ENCODE measurements at places on chromosomes 5 and 9.

DNA sequence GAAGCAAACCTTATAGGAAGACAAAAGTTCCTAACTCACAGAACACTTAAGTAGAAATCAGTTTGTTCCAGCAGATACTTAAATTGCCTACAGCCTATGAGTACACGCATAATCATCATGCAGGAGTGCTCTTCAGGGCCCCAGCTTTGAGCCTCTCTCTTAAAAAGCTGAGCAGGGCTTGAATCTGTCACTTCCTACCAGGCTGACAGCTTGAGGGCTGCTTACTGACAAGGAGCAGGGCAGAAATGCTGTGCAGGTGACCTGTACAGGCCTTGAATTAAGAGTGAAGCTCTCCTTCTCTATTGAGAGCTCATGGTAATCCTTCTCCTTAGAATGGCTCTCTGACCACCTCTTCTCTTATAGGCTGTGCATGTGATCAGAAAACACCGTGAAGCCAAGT, 66.5 kb upstream of the MAST4 start:
- DNase-seq, result no peak

- DNase-seq, result no peak
Measured at GRCh38 chr9:87342743-87343142, 154.9 kb upstream of the DAPK1 start.

DNA sequence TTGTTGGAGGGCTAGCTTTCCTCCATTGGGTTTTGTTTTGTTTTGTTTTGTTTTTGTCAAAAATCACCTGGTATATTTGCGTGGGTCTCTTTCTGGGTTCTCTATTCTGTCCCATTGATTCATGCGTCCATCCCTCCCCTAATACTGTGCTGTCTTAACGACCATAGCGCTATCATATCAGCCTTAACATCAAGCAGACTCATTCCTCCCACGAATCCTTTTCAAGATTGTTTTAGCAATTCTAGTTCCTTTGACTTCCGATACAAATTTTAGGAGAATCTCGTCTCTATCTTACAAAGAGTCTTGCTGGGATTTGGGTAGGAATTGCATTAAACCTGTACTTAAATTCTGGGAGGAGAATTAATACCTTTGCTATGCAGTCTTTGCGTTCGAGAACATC, 31.1 kb upstream of the RNF130 start:
- no peak for DNase-seq

DNA sequence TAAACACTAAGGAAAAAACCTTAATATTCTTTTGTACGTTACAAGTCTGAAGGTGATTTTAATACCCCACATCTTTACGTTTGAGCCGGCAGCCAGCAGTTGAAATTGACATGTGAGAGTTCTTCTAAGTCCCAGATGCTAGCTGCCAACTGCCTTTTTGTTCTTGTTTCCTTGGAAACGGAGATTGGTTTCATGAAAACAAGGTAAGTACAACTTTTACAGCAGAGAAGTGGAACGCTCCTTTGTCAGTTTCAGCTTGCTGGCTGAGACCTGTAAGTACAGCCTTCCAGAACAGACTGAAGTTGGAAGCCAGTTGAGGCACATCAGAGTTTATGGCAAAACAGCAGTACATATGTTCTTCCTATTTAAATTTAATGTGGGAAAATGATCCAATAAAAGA, 1018.4 kb upstream of the ARRDC3 start:
- no peak for DNase-seq

DNA sequence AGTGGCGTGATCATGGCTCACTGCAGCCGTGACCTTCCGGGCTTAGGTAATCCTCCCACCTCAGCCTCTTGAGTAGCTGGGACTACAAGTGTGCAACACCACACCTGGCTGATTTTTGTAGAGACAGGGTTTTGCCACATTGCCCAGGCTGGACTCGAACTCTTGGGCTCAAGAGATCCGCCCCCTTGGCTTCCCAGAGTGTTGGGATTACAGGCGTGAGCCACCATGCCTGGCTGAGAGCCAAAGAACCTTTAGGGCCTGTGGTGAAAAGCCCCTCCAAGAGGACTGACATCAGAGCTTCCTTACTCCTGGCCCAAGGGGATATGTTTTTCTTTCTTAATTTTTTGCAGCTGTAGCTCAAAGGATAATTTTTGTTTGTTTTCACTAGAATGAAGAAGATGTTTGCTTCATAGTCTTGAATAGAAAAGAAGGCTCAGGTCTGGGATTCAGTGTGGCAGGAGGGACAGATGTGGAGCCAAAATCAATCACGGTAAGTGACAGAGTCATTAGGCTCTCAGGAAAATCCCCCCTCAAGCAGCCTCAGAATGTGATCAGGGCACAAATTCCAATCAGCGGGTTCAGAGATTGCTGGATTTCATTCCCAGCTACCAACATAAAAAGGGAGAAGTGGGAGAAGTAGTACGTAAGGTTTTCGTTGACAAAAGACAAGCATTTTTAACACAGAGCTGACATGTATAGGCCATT, 77.1 kb downstream of the GOLPH3 start:
- DNase-seq, result no peak

GRCh38 chr9:81689343-81690175, at the start of gene TLE1:
TLE1 (minus strand) TSS chr9:81689547; CDS start chr9:81688240, 1,307 bp downstream.
- peak; percentile 99 for DNase-seq
